ENCODE measurements at places on chromosomes 3 and 15. TPM values are rescaled to one million over a fixed set of nuclear protein-coding genes. Genes with fewer than 3 reads are reported as not detected.

Gene NMNAT3
- not detected for polyA plus RNA-seq

Gene CPN2
- polyA plus RNA-seq, result not detected

Gene CDC25A
- 1.5 TPM for polyA plus RNA-seq

Gene TRIM42
- not detected for polyA plus RNA-seq

Gene ITIH1
- not detected for polyA plus RNA-seq

Gene SNTN
- polyA plus RNA-seq, result not detected

Gene IP6K1
- polyA plus RNA-seq, result 18.7 TPM

Gene BFSP2
- polyA plus RNA-seq, result not detected

Gene THAP10
- 5.9 TPM for polyA plus RNA-seq

Gene STRIT1
- polyA plus RNA-seq, result not detected

Gene KIF15
- 3.3 TPM for polyA plus RNA-seq

Gene MAP1A
- polyA plus RNA-seq, result 31.5 TPM

Gene FAM43A
- 8.0 TPM for polyA plus RNA-seq

Gene CSTA
- polyA plus RNA-seq, result 5.3 TPM

Gene PTH1R
- 0.60 TPM for polyA plus RNA-seq

Gene SLC6A1
- polyA plus RNA-seq, result not detected

Gene SLC22A13
- not detected for polyA plus RNA-seq

Gene SPATA12
- not detected for polyA plus RNA-seq

Gene UBP1
- polyA plus RNA-seq, result 12.5 TPM

Gene PLCH1
- polyA plus RNA-seq, result not detected

Gene MOBP
- polyA plus RNA-seq, result not detected

Gene LINGO1
- not detected for polyA plus RNA-seq

Gene TMEM40
- polyA plus RNA-seq, result not detected

Gene ITIH3
- polyA plus RNA-seq, result not detected

Gene LRTM1
- not detected for polyA plus RNA-seq

Gene CFAP161
- not detected for polyA plus RNA-seq

Gene GOLGA6A
- not detected for polyA plus RNA-seq

Gene CATSPER2
- 1.7 TPM for polyA plus RNA-seq

Gene SNX4
- 29.8 TPM for polyA plus RNA-seq

Gene ARHGAP11A
- 13.0 TPM for polyA plus RNA-seq

Gene ANKRD34C
- polyA plus RNA-seq, result not detected

Gene CKMT1A
- polyA plus RNA-seq, result not detected

Gene GCSAM
- 0.20 TPM for polyA plus RNA-seq

Gene CADPS
- 3.0 TPM for polyA plus RNA-seq

Gene KLF15
- polyA plus RNA-seq, result 0.14 TPM

Gene PHLDB2
- polyA plus RNA-seq, result 55.6 TPM

Gene CBLB
- 41.9 TPM for polyA plus RNA-seq

Gene TMEM212
- polyA plus RNA-seq, result not detected

Gene CCR3
- not detected for polyA plus RNA-seq

Gene CCNL1
- 77.5 TPM for polyA plus RNA-seq

Gene ADPRH
- 2.3 TPM for polyA plus RNA-seq

Gene LMAN1L
- polyA plus RNA-seq, result not detected

All from GM23248 (cell line).